ENCODE measurements at places on chromosomes 16 and 17.

DNA sequence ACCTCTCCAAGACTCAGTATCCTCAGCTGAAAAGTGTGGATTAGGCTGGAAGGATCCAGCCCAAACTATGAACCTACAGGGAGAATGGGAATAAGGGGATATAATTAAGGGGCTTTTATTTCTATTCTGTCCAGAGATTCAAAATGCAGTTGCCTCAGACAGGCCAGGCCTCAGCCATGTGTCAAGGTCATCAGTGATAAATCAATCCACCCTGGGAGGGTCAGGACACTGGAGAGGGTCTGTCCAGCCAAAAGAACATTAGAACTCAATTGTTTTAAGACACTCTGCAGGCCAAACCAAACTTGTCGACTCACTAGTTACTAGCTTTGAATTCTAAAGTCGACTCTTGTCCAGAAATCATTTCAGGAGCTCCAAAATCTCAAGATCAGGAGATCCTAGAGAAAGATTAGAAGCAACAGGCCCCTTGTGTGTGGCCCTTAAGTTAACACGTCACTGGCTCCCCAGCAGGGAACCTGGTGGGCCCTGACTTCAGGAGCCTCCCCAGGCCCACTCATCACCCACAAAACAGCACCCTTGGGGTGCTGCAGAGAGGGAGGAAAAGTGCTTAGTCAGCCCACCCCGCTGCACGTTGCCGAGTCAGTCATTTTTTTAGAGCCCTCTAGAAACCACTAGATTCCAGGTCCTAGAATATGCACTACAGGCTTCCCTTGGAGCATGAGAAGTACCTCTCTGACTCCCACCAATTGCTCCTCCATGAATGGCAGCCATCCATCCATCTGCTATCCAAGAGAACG is 156.8 kb downstream of the XYLT1 start:
- no peak for DNase-seq

DNA sequence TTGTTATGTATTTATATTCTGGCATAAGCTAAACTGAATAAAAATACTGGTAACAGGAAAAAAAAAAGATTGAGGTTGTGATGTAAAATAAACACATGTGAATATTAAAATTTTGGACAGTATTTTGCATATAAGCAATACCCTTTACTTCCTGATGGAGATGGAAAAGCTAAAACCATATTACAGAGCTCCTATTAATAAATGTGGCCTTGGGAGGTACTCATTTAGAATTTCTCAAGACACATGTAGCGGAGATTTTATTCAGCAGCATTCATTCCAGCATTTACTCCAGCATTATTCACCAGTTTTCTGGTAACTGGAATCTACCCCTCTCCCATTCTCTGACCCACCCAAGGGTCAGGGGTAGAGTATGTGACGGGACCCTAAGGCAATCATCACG is 94.3 kb upstream of the AXIN2 start:
- DNase-seq: no peak

DNA sequence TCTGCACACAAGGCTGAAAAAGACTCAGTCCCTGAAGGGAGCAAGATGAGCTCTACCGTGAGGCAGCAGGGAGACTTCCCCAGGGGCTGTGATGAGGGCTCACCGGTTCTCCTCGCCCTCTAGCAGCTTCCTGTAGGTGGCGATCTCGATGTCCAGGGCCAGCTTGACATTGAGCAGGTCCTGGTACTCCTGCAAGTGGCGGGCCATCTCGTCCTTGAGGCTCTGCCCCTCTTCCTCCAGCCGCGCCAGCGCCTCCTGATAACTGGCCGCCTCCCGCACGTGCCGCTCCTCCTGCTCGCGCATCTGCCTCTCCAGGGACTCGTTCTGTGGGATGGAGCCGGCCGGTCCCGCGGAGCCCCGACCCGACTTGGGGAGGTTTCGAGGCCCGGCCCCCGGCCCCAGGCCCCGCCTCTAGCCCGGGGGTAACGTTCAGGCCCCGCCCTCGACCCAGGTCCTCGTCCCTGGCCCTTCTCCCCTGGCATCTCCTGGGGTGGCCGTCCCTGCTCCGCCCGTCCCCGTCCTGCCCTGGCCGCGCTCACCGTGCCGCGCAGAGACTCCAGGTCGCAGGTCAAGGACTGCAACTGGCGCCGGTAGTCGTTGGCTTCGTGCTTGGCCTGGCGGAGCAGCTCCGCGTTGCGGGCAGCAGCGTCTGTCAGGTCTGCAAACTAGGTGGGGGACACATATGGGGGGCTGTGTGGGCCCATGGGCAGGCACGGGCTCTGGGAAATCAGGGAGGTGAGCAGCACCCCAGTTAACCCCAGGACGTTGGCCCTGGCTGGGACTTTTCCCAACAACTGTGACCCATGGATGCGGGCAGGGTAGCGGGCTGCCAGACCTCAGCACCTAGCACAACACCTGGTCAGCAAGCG is 3.9 kb downstream of the GFAP start:
- peak; percentile 18 for DNase-seq

GRCh38 chr17:77323413-77324171 is 182.8 kb downstream of the SEC14L1 start:
- no peak for DNase-seq

GRCh38 chr17:45235416-45236281 is 14.0 kb downstream of the FMNL1 start:
- DNase-seq: peak; percentile 68

All from T follicular helper cell (primary cell).